Lung microvascular endothelial cell (primary cell): ENCODE measurements at places on chromosomes 4 and X. TPM values are rescaled to one million over a fixed set of nuclear protein-coding genes. Genes with fewer than 3 reads are reported as not detected.

Gene PCDH7
- total RNA-seq, result 0.20 and 0.22 TPM in 2 replicates

- DNase-seq, result peak; percentile 79
Measured at GRCh38 chrX:50594788-50595187, 124.2 kb upstream of the DGKK start.

Gene CT45A1
- not detected in 2 replicates for total RNA-seq

GRCh38 chrX:9352243-9352642, 112.6 kb upstream of the TBL1X start:
- no peak for DNase-seq

GRCh38 chr4:24921491-24921890, 8.6 kb upstream of the CCDC149 start:
- DNase-seq, result no peak

DNA sequence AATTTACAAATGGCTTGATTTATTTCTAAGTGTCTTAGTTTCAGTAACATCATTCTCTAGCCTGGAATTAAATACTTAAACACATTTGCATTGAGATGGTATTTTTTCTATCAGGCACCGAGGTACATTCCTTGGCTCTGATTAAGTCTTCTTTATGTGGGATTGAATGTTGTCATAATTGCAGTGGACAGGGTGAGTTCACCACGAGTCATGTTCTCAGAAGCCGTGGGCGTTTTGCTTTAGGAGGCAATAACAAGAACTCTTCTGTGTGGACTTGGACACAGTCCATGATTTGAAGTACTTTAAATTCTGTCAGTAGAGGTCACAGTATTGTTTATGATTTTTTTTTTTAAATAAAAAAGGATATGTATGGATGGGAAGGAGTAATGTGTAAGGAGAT, 57.1 kb upstream of the EFHC2 start:
- peak; percentile 49 for DNase-seq

DNA sequence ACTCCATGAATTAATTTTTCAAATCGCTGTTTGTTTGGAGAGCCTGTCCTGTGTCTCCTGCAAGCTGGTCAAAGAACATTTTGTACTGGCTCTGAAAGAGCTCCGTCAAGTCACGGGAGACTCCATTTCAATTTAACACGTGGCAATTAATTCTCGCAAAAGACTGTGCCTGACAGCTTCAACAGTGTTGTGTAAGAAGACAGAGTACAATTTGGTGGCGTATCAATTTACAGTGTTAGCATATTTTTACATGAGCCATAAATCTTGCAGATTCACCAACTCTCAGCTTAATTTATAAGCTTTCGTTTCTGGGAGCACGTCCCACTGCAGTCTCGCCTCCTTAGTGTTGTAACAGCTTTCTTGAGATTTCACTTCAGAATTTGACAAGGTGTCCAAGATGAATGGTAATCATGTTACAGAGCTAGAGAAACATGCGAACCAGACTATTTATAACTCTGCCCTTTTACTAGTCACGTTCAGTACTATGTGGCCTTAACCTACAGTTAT, 70.8 kb downstream of the RWDD4 start:
- no peak for DNase-seq

DNA sequence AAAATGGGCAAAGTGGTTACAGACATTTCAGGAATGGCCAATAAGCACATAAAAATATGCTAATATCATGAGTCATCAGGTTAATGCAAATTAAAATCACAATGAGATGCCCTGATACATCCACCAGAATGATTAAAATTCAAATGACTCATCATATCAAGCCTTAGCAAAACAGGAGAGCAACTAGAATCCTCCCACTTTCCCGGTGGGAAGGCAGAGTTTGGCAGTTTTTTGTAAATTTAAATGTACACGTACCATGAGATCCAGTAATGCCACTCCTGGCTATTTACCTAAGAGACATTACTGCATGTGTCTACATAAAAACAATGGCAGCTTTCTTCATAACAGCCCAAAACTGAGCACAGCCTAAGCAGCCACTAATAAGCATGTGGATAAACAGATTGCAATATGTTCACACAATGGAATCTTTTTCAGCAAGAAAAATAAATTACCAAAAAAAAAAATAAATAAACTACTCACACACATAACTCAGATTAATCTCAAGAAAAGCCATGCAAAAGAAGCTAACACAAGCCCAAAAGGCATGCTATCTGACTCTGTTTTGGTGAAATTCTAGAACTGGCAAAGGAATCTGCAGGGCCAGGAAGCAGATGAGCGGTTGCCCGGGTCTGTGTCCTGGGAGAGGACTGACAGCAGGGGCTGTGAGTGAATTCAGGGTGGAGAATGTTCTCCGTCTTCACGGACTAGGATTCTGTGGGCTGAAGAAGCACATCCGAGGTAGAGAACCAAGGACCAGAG, 48.8 kb downstream of the AFAP1 start:
- peak; percentile 72 for DNase-seq
